BJ (cell line): ENCODE measurements at places on chromosomes 11 and 22.

DNA sequence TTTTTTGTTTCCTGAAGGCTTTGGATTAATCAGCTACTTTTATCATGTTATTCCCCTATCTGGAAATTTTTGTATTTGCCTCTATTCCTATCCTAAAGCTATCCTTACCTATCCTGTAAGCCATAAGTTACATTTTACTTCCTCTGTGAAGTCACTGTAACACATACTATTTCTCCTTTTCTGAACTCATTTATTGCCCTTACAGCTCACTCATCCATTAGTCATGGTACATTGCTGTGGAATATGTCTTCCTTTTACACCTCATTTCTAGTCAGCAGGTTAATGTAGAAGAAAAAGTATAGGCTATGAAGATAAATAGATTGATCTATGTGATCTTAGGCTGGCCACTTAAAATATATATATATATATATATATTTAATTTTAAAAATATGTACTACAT, 28.0 kb downstream of the SWAP70 start:
- DNase-seq, result no peak

GRCh38 chr11:84720706-84721402, 906.3 kb downstream of the DLG2 start:
- DNase-seq, result no peak

DNA sequence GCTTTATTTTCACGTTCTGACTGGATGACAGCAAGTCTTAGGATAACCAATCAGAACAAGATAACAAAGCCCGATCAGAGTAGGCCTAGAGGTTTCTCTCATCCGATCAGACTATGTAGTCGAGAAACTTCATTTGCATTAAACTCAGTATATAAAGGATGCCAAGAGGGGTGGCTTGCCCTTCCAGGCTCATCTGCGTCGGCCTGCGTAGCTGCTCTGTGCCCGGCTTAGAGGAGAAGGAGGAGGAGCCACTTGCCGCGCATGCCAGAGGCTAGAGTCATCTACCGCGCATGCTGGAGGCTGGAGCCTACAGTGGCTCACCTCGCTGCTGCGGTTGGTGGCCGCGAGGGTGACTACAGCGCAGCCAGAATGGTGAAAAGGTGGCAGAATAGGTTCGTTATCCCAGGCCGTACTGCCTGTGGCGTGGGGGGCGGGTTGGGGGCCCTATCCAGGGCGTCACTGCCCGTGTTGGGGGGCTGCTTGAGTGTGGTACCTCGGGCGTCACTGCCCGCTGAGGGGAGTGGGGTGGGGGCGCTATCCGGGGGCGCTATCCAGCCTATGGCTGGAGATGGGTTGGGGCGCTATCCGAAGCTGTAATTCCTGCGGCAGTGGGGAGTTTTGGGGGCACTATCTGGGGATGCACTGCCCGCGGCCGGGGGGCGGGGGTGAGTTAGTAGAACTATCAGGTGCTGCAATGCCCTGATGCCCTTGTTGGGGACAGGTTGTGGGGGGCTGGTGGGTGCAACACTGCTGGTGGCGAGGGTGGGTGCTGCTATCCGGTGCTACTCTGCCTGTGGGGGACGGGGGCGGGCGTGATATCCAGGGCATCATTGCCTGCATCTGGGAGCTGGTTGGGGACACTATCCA, at the start of gene RFPL2:
TSS of gene RFPL2 (minus strand) at position 218 of the 867 bp plus-strand sequence. CDS start 2,622 bp downstream, outside the sequence.
- no peak for DNase-seq

GRCh38 chr22:42511401-42511891, 8.2 kb downstream of the RRP7A start:
- no peak for DNase-seq

- DNase-seq, result no peak
Observed at GRCh38 chr11:8766988-8767374, 84.4 kb downstream of the RPL27A start.

DNA sequence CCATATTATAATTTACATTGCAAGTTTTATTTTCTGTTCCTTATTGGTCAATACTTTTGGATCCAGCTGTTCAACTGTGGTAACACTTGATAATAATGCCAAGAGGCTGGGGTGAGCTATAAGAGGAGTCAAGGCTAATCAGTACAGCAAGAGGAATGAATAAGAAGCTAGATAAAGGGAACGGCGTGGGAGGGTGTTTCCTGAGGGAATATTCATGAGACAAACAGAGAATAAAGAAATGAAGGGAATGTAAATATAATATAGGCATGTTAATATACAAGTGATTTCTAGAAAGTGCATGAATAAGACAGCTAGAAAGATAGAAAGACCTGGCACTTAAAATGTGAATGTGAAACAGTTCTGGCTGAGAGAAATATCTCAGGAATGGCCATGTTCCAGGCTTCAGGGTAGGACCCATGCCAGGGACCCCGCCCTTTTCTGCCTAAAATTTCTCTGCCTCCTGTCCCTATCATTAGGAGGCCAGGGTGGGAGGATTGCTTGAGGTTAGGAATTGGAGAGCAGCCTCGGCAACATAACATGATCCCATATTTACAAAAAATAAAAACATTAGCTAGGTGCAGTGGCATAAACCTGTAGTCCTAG, 3.9 kb downstream of the OR51B4 start:
- no peak for DNase-seq

DNA sequence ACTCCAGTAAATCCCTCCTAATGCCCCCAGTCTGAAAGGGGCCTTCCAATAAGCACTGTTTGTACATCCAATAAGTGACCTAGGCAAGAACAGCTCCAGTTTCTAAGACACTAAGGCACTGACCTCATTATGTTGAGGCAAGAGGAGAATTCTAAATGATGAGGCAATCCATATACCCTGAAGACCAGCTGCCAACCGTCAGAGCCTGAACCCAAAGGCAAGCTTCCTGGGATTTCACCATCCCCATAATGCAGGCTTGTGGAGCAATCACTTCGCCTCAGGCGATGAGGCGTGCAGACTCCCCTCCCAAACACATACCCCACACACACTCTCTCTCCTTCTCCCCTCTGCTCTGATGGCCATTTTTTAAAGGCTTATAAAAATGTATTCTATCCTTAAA, 49.5 kb downstream of the LGR4 start:
- DNase-seq, result peak; percentile 26

DNA sequence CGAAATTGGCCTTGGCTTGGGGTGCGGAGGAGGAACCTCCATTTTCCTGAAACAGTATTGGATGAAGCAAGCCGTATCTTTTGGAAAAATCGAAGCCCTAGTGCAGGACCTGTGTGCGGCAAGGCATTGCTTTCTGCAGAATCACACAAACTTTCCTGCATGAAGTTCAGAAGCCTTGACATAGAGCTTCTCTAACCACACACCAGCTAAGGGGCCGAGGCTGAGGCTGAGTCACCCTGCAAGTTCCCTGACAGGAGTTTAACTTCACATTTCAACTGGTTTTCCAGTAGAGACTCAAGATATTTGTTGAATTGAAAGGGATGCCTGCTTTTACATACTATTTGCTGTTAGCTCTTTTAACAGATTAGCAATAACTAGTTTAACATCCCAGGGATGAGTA, 67.8 kb downstream of the TCF20 start:
- DNase-seq, result no peak

- no peak for DNase-seq
Observed at GRCh38 chr11:19460718-19461405, 220.1 kb upstream of the E2F8 start.

DNA sequence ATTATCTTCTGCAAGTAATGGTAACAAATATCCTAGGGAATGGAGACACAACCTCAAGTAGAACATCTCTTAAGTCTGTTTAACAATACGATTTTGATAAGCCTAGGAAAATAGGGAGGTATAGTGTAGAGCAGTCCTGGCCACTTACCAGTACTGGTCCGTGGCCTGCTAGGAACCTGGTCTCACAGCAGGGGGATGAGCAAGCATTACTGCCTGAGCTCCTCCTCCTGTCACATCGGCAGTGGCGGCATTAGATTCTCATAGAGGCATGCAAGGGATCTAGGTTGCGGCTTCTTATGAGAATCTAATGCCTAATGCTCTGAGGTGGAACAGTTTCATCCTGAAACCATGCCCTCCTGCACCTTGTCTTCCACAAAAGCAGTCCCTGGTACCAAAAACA, 4.4 kb downstream of the OR51V1 start:
- DNase-seq, result no peak

GRCh38 chr11:30495437-30495836, 90.7 kb downstream of the MPPED2 start:
- no peak for DNase-seq

DNA sequence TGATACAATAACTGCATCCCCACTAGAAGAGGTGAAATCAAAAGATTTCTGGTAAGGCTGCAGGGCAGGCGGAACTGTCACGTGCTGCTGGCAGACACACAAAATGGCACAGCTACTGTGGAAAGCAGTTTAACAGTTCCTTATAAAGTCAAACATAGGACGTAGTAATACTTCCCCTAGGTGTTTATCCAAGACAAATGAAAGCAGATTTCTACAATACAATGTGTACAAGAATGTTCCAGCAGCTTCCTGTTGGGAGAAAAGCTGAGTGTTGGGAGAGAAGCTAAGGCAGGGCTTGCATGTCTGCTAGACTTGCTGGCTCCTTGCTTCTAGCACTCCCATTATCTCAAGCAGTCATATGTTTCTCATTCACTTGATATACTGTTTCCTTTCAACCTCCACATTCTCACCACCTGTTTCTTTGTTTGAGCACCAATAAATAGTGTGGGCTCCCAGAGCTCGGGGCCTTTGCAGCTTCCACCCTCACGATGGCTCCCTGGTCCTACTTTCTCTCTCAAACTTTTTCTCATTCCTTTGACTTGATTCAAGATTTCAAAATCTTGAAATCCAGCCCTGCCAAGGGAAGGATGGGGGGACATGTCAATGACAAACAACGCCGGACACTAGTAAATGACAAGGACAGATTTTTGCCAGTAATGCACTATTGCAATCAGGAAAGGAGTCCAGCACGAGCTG, 21.2 kb upstream of the IL17RA start:
- no peak for DNase-seq

DNA sequence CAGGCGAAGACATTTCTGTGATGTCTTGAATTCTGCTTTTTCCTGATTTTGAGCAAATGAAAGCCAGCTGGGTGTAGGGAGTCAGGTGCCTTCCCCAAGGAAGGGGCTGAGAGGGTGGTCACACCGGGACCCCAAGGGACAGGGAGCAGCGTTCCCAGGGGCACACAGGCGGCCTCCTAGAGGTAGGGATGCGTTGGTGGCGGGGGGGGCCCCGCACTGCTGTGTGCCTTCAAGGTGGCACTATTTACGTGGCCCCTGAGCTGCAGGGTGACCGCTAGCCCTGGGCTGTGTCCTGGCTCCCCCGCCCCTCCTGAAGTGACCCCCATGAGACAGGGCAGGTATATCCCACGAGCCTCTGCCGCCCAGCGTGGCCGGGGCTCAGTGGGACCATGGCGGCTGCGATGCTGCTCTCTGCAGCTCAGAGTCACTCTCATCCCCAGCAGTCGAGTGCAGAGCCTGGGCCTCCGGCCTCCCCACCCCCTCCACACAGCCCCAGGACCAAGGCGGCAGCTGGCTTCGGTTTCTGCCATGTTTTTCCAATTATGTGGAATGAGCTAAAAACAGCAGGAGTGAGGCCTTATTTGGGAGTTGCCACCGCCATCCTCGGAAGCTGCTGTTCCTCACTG, 60.9 kb downstream of the LRP5 start:
- DNase-seq, result peak; percentile 65

GRCh38 chr11:72831521-72832300, 17.5 kb downstream of the ATG16L2 start:
- no peak for DNase-seq

- DNase-seq, result no peak
Observed at GRCh38 chr22:27206374-27207133, 549.2 kb downstream of the MIAT start.

DNA sequence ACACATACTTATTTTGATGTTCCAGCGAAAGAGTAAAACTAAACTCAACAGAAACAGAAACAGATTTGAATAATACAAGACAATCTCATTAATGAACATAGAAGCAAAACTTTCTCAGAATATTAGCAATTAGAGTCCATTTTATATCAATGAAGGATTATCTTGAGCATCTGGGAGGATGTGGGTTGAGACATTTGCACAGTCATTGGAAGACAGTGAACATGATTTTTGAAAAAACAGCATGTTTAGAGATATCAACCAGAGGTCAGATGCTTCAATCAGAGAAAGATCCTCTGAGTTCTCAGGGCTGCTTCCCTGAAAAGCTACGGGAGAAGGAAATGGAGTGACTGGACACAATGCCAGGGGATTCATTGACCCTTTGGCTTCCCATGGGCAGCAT, 35.9 kb upstream of the VPREB1 start:
- no peak for DNase-seq

DNA sequence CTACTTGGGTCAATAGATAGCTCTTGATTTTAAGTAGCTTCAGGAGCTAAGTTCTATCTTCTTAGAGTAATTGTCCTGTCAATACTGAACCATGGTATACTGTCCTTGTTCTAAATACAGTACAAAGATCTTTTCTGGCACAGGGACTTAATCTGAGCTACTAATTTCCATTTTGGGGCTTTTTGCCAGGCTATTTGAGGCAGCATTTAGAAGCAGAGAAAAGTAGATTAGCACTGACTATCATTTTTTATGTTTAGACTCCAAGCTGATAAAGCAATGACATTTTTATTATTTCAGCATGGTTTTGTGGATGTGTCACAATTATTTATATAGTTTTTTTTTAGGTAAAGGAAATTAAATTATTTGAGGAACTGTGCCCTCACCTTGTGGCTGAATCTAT, 163.2 kb downstream of the FAT3 start:
- no peak for DNase-seq

- no peak for DNase-seq
Observed at GRCh38 chr11:85787168-85787567, 23.8 kb downstream of the SYTL2 start.

- no peak for DNase-seq
Observed at GRCh38 chr22:49436056-49436455, 391.6 kb downstream of the BRD1 start.

GRCh38 chr11:124863826-124864165, 1.4 kb upstream of the ROBO3 start:
- DNase-seq, result no peak

- no peak for DNase-seq
Observed at GRCh38 chr22:45631140-45631840, 40.3 kb upstream of the ATXN10 start.

GRCh38 chr11:109507836-109508561, 86.0 kb downstream of the C11orf87 start:
- DNase-seq, result no peak

GRCh38 chr11:133238027-133238426, 294.3 kb downstream of the OPCML start:
- no peak for DNase-seq
